Hematopoietic multipotent progenitor cell treated with erythropoietin and hydrocortisone succinate and interleukin-3 and kit ligand, for 17 days (in vitro differentiated cells): ENCODE measurements at places on chromosomes 1 and 21.

GRCh38 chr21:35779690-35780570, 280.4 kb downstream of the SETD4 start:
- no peak for DNase-seq

DNA sequence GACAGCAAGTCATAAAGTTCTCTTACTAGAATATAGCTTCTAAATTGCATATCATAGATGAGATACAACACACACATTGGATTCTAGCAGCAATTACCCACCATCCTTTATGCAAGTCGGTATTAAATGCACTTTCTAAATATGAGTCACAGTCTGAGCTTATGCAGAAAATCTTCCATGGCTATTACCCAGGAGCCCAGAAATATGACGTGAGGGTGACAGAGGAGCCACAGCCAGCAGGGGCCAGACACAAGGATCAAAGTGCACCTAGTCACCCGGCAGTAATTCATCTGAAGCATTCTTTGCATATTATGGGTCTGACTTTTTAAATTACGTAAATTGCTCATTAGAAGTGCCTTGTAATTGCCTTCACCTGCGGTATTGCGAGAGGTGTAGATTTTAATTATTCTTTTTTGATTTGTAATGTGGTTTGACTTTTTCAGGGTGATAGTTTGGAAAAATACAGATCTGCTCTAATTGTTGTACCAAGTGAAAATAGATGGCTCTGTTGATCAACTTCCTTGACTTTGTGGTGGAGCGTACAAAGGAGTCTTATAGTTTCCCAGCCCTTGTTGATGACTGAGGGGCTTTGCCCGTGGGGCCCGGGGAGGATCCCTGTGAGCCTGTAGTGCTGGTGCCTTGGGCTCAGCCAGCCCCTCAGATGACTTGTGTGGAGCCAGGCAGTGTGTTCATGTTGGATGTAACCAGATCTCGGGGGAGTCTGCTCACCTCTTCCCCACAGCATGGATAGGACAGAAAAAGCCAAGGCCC, 470.0 kb upstream of the VAMP3 start:
- no peak for DNase-seq

DNA sequence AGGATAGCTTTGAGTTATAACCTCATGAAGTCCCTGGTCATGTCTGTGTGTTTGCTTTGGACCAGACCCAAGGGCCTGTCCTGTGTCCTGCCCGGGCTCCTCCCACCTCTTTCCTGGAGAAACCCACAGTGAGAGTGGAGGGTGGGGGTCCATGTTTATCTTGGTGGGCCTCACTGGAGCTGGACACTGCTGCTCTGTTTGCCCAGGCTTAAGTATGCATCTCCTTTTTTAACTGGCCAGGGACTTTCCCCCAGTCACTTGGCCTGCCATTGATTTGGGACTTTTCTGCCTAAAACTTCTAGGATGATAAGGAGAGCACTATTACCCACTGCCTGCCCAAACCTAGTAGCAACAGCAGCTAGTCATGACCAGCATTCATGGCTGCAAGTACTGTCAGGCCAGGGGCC, 49.8 kb downstream of the DDR2 start:
- DNase-seq = no peak

DNA sequence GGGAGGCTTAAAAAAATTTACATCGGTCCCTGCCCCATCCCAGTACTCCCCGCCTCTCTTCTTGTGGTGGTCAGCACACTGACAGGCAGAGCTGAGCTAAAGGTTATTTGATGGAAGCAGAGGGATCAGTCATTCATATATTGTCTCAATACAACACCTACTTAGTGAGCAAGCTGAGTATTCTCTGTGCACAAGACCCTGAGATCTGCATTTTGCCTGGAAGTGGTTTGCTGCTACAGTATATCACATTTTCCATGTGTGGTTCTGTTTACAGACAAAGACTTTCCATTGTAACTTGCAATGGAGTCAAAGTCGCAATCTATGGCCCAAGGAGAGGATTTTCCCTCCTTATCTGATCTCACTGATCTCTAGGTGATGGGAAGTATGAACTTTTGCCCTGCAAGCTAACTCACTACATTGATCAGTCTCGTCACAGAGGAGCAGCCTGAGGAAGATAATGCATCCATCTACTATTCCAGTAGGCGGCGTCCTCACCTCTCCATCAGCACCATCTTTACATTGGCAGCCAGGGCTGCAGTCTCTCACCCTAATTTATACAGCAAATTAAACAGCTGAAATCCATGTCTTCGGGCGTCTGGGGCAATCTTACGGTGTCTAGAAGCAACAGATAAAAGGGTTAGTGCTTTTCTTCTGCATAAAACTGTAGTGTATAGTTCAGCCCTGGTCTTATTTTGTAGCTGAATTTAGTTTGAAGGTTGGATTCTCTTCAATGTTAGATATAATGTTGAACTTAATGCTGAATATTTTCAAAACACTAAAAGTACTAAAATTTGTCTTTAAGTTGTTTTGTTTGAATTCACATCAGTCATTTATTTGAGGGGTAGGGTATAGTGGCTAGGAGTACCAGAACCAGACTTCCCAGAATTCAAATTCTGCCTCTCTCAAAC, 3.2 kb upstream of the TRAF5 start:
- DNase-seq = peak; percentile 63

DNA sequence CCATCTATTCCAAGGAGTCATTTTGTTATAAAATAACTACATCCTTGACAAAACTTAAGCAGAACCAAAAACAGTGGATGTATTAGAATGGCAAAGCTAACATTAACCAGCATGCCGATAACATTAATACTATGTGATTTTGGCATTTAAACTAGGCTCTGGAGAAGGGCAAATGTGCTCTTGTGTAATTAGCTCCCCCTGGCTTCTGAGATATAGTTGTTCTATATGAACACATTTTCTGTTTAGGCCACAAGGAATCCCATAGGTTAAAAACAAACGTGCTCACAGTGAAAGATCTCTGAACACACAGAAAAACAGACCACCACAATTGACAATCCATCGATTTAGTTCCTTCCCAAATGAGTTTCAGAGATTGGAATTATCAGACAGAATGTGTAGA, 57.4 kb upstream of the TARS2 start:
- peak; percentile 38 for DNase-seq

DNA sequence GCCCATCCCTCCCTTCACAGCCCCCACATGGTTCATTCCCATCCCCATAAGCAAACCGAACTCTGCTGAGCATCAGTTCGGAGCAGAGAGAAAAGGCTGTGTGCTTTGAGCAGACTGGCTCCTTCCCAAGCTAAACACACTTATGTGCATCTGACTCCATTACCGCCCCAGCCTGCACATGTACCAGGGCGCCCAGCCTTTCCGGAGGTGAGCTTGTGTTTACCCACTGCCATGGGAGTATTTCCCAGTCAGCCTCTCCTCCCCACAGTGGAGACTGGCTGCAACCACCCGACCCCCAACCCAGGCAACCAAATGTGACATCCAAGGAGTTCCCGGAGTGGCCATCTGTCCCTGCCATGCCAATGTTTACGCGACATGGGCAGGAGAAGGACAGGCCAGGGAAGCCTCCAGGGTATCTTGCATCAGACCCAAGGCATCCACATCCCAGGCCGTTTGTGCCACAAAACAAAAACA, 9.4 kb downstream of the TIAM1 start:
- DNase-seq = no peak

- DNase-seq = peak; percentile 74
These were observed 2.5 kb downstream of the CDC42BPA start for GRCh38 chr1:227315629-227316346.

GRCh38 chr1:119002028-119002686, 14.0 kb upstream of the TBX15 start:
- no peak for DNase-seq

DNA sequence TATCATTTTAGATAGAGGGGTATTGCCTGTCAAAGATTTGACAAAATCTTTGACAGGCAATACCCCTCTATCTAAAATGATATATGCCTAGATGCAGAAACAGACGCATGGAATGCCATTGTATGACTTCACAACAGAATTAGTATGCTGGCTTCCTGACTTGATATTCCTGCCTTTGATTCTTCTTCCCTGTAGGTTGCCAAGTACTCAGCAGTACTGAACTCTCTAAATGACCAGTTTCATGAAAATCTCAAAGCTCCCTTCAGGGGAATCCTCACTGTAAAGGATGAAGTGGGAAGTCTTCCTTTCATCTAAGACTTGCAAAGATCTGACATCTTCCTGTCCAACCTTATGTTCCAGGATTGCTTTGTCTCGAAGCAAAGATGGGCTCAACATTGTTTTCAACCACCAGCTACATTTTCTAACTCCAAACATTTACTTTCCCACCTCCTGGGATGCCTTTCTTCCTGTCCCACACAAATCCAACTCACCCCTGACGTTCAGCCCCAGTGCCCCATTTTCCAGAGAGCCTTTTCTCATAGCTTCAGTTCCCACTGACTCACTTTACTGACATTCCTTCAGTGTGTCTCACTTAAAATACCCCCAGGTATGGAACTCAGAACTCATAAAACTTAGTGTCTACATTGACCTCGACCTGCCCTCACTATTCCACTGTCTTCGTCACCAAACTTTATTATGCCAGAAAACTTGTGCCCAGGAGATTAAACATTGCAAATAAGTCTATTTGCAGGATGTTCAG, 67.3 kb upstream of the KCNJ6 start:
- DNase-seq = no peak

- no peak for DNase-seq
These were observed 46.0 kb downstream of the KCNK2 start for GRCh38 chr1:215128504-215128903.

DNA sequence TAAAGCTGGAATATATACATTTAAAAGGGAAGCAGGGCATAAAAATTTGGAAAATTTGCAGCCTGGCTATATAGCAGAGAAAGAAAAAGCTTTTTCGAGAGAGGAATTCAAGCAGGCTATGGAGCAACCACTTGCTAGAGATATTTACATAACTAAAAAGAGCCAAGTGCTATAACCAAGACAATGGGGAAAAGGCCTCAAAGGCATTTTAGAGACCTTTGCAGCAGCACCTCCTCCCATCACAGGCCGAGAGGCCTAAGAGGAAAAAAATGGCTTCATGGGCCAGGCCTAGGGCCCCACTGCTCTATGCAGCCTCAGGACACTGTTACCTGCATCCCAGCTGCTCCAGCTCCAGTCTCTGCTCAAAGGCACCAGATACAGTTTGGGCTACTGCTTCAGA, 37.0 kb downstream of the CAPN9 start:
- DNase-seq = no peak

DNA sequence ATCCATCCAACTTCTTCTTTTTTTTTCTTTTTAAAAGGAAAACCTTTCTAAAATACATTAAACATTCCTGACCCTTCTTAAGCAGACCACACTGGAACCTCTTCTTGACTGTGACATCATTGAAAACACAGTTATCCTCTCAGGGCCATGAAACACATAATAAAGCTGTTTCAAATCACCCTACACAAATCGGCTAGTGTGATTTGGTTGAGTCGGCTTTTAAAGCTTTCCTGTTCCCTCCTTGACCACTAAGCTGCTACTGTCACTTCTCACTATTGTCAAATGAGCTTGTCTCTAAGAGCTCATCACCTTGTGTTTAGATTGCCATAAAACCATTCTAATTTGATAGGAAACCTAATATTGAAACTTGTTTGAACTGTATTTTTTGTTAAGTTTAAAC, 5.9 kb downstream of the USP24 start:
- DNase-seq = peak; percentile 49

GRCh38 chr1:6960291-6960811, 175.1 kb downstream of the CAMTA1 start:
- DNase-seq = no peak

DNA sequence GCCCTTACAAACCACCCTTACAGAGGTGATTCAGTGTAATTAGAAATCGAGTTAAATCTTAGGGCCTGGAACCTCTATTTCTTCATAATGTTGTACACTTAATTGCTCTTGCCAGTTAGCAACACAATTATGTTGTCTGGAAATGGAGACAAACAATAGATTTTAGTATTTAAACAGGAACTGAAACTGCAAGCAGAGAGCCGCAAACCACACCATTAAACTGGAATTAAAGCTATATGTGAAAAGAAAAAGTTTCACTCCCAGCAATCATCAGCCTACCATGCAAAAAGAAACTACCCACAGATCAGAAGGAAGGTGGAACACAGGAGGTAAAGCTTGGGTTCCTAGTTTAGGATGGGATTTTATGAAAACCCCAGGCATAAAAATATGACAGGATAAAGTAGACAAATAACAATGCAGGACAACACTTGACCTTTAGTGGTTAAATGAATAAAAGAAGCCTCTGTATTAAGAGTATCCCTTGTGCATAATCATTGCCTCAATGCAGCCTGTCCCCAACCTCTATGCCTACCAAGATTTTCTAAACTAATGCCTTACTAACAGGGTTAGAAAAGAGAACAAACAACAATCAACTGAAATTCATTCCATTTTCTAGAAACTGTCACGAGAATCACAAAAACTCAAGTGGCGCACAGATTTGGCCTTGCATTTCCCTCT, 304.3 kb upstream of the ESRRG start:
- DNase-seq = no peak

DNA sequence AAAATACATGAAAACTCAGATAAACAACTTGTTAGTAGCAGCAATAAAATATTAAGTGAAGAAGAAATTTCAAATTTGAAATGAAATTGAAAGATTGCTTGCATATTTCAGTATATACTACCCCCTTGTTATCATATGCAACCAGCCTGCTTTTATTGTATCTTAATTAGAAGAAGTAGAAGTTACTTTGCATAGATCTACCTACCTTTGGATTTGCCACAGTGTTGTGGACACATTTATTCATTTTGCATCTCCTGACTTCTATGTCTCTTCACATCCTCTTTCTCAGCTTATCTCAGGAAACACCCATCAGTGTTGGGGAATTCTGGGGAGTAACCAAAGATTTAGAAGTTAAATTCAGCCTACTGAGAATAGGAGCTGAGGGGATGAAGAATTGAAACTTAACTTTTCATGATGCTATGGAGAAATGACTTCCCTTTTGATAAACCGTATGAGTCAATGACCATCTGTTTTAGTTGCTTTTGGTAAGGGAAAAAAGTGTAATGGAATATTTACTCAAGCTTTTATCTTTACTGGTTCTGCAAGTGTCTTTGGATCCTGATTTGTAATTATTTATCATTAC, 96.9 kb downstream of the RGL1 start:
- no peak for DNase-seq

DNA sequence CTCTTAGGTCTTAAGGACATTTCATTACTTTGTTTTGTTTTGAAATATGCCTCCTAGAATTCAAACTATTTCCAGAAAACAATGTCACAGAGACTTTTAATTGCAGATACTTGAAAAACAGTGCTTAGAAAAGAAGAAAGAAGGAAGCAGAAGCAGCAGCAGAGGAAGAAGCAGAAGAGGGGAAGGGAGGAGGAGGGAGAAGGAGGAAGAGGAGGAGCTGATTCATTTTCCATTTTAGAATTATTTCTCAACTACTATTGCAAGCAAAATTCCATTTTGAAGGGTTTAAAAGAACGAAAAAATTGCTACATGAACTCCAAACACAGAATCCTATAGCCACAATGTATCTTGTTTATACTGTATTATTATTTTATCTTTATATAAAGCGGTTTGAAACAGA, 13.9 kb downstream of the RC3H1 start:
- DNase-seq = no peak
